ENCODE measurements at places on chromosomes 2 and 18. TPM values are rescaled to one million over a fixed set of nuclear protein-coding genes. Genes with fewer than 3 reads are reported as not detected.

RFTN2 gene
- total RNA-seq, result not detected

SULT1C2 gene
- not detected for total RNA-seq

CD8A gene
- 756 TPM for total RNA-seq

CDCA7 gene
- 89.0 TPM for total RNA-seq

CYBRD1 gene
- 4.6 TPM for total RNA-seq
